ENCODE measurements at places on chromosomes 5 and 9.

- no peak for DNase-seq
Observed at GRCh38 chr9:36941441-36941840, 92.6 kb downstream of the PAX5 start.

DNA sequence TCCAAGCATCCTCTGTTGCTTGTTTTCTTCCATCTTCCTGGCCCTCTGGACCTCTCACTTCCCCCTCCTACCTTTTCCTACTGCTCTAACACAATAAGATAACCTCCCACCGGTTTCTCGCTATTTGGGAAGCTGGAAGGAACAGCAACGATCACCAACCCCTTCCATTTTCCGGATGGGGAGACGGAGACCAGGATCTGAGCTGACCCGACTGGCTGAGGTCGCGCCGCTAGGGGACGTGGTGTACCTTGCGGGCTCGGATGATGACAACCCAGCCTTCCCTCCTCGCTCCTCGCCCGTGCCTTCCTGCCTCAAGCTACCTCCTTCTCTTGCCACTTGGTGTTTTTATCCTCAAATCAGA, 1.9 kb downstream of the LPAR1 start:
- DNase-seq, result no peak

- no peak for DNase-seq
Observed at GRCh38 chr9:136201609-136202453, 3.1 kb downstream of the LHX3 start.

GRCh38 chr5:16975950-16976624, 40.0 kb upstream of the MYO10 start:
- DNase-seq, result no peak

DNA sequence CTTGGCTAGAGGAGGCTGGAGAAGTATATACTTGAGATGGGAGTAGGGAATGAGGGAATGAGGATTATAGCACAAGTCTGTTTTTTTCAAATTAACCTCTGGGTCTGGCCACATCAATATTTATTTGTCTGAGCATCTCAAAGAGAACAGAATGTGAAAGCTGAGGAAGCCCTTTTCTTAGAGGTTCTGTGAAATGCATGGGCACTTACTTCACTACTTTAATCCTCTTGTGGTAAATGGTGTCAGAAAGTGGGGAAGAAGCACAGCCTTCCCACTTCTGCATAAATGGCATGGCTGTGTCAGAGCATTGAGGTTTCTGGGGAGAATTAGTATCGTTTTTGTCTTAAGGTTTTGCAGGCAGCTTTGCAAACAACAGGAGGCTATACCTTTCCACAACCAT, 48.6 kb downstream of the SPATA31D1 start:
- no peak for DNase-seq

- DNase-seq, result no peak
Observed at GRCh38 chr5:159990506-159990905, 18.4 kb upstream of the TTC1 start.

- DNase-seq, result no peak
Observed at GRCh38 chr9:125189011-125189360, 617 bp downstream of the PPP6C start.

GRCh38 chr9:16312116-16312515, 558.4 kb downstream of the BNC2 start:
- no peak for DNase-seq

All from NCI-H774 (cell line).